ENCODE measurements at places on chromosomes 1 and 21. TPM values are rescaled to one million over a fixed set of nuclear protein-coding genes. Genes with fewer than 3 reads are reported as not detected.

The KCNA2 gene
- 0.05 TPM for total RNA-seq

The PTPN7 gene
- total RNA-seq = not detected

The KCNE2 gene
- 0.55 TPM for total RNA-seq

GRCh38 chr1:76281306-76281705 is 206.8 kb downstream of the ST6GALNAC3 start:
- no peak for DNase-seq

DNA sequence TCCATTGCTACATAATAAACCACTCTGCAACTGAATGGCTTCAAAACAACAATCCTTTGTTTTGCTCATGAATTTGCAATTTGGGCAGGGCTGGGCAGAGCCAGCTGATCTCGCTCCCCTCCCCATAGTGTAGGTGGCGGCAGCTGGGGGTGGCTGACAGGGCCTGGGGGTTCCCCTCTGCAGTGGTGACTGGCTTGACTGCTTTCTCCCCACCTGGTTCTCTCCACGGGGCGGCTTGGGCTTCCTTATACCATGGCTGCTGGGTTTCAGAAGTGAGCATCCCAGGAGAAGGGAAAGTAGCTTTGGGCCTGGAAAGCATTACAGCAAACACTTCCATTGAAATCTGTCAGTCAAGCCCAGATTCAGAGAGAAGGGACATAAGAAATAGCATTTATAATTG is 129.7 kb upstream of the ZBTB40 start:
- DNase-seq = no peak

GRCh38 chr1:230496451-230496850 is 70.3 kb upstream of the PGBD5 start:
- DNase-seq = no peak

DNA sequence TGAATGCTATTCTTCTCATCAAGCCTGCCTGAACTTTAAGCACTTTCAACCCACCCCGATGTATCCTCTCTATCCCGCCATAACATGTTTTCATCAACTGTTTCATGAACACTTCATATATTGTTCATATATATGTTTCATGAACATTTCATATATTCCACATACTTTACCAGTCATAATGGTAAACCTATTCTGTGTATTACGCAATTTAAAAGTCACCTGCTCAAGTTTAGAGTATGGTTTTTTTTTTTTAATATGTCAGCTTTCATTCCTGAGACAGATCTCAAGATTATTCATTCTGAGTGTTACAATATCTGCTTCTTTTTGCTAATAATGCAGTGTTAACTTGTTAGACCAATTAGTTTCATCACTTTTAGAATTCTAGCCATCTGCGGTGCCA is 140.7 kb downstream of the SIPA1L2 start:
- no peak for DNase-seq

DNA sequence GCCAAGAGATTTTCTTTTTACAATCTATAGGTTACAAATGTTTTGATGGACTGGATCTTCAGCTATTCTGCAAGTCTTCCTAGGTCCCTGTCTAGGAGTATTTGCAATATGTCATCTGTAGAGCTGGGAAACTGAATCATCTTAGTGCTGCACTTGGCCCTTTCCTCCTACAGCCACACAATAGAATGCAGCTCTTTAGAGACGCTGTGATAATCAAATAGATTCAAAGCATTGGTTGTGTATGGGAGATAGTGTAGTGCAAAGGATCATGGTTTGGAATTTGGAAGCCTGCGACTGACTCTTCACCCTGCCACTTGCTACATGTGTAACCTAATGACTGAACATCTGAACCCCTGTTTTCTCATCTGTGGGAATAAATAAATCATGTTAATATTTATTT is 93.7 kb downstream of the AK5 start:
- DNase-seq = no peak
